ENCODE measurements at places on chromosomes 4 and X.

DNA sequence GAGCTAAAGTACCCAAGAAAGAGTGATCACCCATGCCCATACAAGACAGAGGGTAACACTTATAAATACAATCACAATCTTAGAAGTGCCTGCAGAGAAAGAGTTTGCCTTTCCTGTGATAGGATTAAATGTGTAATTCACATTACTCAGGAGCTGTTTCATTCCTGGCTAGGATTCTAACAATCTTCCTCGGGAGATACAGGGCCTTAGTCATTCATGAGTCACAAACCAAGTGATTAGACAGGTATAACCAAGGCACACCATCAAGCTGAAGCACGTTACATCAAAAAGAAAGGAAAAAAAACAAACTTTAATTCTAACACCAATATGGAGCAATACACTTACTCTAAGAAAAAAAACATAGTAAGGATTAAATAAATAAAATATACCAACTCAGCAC is 14.9 kb downstream of the ABCG2 start:
- DNase-seq = no peak

GRCh38 chrX:10157032-10157341 is 212 bp downstream of the CLCN4 start:
- DNase-seq = no peak

GRCh38 chrX:154435171-154435733 is 1.7 kb upstream of the GDI1 start:
- DNase-seq = no peak

GRCh38 chr4:1074077-1074476 is 39.3 kb downstream of the RNF212 start:
- DNase-seq = no peak

DNA sequence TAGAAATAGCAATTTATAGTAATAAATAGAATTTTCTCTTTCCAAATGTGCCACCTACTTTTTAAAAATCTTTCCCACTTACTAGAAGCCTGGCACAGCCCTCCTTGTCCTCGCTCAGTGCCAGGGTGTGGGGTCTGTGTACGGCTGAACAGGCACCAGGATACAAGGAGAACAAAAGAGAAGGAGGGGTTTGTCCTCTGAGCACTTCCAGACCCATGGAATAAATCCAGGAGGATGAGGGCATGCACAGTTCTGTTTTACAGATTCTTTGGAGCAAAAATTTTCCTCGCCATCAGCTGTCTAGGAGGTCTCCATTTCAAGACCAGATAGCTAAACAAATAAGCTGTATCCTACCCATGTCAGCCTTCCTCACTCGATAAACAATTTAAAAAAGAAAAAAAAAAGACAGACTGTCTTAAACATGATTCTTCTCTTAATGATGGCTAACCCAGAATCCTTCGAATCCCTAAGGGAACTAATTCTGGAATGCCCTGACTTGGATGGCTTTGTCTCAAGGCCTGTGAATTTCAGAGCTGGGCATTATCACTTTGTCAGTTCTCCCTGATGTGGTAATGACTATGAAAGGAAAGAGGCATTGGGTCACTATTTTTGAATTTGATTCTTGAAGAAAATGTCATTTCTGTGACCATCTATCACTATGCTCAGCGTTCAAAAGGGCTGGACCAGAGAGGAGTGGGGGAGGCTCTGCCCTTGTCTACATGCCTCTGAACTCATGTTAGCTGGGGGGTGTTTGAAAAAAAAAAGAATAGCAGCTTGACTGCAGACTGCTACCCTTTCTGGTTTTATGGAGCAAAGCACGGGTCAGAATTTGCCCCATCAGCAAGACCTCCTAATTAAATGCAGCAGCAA is 151.0 kb downstream of the DCTD start:
- DNase-seq = no peak

DNA sequence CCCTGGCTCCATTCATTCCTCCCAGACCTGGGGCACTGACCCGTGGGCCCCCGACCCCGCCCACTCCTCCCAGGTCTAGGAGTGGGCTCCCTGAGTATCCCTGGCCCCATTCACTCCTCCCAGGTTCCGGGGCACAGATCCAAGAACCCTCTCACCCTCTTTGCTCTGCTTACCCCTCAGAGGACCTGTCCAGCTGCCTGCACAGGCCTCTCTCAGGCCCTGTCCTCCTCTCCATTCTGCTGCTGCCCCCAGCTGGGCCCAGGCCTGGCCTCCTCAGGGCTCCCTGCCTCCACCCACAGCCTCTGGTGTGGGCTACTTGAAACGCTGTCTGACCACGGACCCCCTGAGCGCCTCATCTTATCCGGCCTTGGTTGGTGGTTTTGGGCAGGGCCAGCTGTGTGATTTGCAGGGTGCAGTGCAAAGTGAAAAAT is 217.7 kb upstream of the PSAPL1 start:
- DNase-seq = no peak

- DNase-seq = no peak
These were observed at the start of gene LRAT for GRCh38 chr4:154743683-154744340. Gene LRAT, plus strand, starts transcription at chr4:154744000. Its CDS starts 327 bp downstream, at chr4:154744327.

- no peak for DNase-seq
These were observed 252.6 kb downstream of the TMEM47 start for GRCh38 chrX:34404386-34405070.

GRCh38 chr4:38935391-38936073 is 67.9 kb downstream of the FAM114A1 start:
- DNase-seq = no peak

DNA sequence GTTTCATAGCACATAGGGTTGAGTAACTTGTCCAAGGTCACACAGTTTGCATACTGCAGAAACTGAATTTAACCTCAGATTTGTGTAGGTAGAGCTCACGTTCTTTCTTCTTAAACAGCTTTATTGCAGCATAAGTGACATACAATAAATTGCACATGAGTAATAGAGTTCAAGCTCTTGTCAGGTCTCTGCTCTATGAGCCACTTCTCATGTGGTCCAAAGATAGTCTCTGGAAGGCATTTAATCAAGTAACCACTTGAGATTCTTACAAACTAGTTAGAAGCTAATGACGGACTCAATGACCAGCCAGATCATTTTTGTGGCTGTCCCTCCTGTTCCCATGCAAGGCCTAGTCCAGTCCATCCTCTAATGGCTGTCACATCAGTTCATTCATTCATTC is 68.9 kb downstream of the MAOB start:
- DNase-seq = no peak

DNA sequence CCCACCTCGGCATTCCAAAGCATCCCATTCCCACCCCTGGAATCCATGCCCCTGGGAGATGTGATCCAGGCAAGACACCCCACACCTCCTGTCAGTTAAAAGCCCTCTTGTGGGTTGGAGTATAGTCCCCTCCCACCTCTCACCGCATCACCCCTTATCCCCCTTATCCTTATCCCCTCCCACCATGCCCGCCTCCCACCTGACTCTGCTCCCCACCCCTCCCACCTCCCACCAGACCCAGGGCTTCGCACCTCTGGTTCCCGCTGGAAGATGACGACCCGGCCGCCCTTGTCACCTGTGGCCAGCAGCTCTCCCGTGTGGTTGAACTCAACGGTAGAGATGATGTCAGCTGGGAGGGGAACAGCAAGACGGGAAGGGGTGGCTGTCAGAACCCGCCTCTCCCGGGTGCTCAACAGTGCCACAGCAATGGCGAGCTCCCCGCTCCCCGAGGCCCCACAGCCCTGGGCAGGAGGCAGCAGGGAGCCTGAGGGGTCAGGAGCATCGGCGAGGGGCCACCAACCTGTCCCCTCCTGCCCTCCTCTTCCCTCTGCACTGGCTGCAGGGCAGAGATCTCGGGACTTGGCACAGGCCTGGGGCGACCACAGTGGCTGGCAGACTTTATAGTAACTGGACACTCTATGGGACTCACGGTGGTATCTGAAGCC is 91.5 kb downstream of the PPP2R2C start:
- DNase-seq = no peak

DNA sequence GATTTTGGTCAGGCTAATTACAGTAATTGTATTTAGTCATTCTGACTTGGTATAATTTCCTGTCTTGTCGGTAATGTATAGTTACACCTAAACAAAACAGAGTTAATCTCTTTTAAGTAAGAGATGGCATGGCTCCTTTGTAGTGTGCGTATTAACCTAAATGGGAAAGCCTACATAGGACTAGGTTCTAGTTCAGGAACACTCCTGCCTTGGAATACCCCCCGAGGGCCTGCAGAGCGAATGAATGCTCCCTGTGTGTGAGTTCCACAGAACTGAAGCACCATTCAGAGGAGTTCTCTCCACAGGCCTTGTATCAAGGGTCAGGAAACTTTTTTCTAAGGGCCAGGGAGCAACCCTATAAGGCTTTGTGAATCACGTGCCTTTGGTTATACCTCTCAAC is 44.9 kb upstream of the STIM2 start:
- DNase-seq = no peak

DNA sequence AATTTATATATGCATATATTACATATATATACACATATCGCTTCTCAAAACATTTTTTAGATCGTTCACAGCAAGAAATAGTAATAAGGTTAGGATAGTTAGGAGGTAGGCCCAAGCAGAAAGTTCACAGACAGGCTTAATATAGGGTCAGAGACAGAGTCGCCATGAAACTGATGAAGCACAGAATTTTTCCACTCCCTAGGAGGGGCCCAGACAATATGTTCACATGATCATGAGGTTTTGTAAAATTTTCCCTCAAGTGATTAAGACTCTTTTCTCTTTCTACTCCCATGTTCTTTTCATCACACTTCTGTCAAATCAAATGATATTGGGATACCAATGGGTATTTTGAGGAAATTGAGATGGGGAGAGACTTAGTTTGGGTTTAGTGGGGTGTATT is 5.2 kb upstream of the ENAM start:
- DNase-seq = no peak

GRCh38 chr4:174520660-174521059 is 1.6 kb downstream of the HPGD start:
- no peak for DNase-seq

- no peak for DNase-seq
These were observed 441.6 kb upstream of the PITX2 start for GRCh38 chr4:111064342-111064993.

- DNase-seq = no peak
These were observed 32.9 kb upstream of the SMIM10L2A start for GRCh38 chrX:135388841-135389240.

- no peak for DNase-seq
These were observed 935.0 kb upstream of the INTU start for GRCh38 chr4:126697748-126698147.

DNA sequence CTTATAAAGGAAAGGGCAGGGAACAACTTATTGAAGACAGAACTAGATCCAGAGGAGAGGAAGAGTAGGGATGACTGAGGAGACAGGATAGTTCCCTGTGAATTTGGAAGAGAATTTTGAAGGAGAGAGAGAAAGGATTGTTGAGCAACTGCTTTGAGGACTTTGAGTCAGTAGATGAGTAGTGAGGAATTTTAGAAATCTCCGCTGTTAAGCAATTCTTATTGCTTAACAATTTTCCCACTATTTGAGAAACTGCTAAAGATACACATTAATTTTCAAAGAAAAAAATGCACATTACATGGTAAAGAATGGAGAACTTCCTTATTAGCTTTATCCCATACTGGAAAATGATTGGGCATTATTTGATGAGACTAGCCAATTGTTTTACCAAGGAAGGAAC is 116.3 kb upstream of the NRK start:
- DNase-seq = no peak

- no peak for DNase-seq
These were observed 112.2 kb upstream of the ANXA3 start for GRCh38 chr4:78439328-78439727.

DNA sequence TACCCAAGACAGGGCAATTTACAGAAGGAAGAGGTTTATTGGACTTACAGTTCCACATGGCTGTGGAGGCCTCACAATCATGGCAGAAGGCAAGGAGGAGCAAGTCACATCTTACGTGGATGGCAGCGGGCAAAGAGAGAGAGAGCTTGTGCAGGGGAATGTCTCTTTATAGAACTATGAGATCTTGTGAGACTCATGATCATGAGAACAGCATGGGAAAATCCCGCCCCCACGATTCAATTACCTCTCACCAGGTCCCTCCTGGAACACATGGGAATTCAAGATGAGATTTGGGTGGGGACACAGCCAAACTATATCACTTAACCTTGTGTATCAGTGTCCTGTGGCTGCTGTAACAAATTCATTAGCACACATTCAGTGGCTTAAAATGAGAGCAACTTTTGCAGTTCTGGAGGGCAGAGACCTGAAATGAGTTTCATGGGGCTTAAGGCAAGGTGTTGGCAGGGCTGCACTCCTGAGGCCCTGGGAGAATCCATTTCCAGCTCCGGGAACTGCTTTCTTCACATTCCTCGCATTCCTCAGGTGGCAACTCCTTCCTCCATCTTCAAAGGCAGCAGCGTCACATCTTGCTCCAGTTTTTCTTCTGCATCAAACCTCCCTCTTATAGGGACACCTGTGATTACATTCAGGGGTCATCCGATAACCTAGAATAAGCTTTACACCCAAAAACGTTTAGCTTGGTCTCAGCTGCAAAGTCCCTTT is 22.3 kb upstream of the NSG1 start:
- DNase-seq = no peak

DNA sequence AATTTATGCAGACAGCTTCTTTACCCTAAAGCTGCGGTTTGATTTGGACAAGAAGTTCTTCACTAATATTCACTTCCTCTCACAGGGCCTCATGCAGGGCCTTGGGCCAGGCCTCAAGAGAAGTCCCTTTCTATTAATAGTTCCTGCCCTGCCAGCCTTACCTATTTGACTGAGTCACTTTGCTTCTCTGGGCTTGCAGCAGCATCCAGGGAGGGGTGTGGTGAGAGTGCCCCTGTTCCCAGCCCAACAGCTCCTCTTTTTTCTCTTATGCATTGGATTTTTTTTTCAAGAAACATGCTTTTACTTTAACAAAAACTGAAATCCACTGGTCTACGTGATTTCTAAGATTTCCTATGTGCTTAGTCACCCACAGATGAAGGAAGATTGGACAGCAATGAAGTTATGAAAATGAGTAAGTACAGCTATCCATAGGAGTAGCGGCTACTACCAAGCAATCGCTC is 26.7 kb downstream of the FAM156B start:
- DNase-seq = no peak

- no peak for DNase-seq
These were observed 25.9 kb downstream of the HTRA3 start for GRCh38 chr4:8295471-8295870.

DNA sequence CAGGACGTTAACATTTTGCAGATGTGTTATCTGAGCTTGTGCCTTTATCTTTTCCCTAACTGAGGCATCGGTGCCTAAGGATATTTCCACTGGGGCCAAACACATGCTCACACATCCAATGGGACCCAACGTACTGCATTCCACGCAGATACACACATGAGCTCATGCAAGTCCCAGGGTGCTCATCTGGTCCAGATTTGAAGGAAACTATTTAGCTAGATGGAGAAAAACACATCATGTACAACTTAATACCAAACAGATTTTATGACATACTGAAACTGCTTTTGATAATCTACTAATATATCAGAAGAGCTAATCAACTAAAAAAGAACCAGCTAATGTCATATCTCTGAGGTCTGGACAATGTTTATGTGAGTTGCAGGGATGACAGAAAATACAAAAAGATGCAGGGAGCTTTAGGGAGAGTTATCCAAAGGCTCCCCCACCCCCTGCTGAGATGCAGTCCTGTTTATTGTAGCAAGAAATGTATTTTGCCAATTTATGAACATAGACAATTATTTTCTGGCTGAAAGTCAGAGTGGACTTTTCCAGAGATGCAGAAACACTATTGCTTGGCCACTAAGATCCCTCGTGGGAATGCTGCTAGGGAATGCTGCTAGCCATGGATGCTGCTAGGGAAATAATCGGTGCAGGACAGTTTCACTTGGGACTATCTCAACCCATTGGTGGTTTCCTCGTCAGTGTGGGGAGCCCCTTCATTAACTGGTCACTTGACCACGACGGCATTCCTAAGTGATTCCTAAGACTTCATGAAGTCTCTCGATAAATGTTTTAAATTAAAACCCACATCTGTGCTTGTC is 172.8 kb downstream of the SMIM20 start:
- DNase-seq = no peak

GRCh38 chrX:134460862-134461220 is 876 bp downstream of the HPRT1 start:
- no peak for DNase-seq
